ENCODE measurements at places on chromosomes 1 and 21.
A peak's percentile ranks its signal among the peaks of the same experiment; 100 is the strongest.

GRCh38 chr1:7586031-7586941 lies 184.8 kb upstream of the VAMP3 start:
- no peak for DNase-seq

GRCh38 chr1:14522077-14522925 lies 76.2 kb upstream of the KAZN start:
- DNase-seq: no peak

DNA sequence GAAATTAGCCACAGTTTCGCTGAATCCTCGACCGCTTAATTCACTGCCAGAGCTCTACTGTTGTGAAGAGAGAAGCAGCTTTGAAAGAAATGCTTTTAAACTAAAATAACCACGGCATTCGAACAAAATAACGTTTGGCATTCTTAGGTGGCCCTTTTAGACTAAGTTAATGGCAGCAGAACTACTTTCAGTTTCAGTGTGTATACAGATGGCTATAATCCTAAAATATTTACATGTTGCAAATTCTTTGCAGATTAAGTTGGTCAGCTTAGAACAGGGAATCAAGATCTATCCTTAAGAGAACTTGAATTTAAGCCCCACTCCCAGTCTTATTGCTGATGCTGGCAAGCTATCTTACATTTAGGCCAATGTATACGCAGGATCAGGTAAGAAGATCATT lies 62.7 kb downstream of the ADSS2 start:
- no peak for DNase-seq

DNA sequence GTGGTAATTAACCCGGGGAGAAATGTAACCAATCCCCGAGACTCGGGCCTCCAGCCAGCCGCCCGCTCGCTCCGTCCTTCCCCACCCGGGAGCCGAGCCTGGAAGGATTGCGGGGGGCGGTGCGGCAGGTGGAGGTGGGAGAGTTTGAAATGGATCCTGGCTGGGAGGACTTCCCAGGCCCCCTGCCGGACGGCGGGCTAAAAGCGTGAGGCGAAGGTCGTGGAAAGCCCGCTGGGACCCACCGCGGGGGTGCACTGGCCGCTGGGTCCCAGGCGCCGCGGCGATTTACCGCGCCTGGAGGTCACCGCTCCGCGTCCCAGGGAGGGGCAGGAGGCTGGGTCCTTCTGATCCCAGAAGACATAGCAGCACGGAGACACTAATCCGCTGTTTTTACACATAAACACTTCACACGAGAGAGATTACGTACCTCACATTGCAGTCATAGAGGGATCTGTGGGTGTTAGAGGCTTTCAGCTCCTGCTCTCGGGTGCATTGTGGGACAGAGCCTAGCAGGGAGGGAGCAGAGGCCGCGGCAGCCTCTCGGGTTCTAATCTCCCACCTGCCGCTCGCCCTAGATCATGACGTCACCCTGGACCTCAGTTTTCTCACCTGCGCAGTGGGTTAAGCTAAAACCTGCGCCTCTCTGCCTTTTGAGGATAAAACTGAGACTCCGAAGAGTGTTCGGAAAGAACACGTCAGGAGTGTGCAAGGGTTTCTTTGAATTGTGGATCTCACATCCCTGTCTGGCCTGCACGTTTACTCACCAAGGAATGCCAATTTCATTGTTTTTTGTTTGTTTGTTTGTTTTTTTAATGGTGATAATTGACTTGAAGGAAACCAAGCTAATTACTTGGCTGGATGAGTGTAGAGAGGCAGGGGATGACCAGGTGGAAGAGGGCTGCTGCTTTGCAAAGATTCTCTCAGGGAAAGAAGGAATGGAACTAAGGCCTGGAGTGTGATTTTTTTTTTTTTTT lies 17.1 kb upstream of the TMEM9 start:
- peak; percentile 62 for DNase-seq
